ENCODE measurements at places on chromosomes 2 and 18.

DNA sequence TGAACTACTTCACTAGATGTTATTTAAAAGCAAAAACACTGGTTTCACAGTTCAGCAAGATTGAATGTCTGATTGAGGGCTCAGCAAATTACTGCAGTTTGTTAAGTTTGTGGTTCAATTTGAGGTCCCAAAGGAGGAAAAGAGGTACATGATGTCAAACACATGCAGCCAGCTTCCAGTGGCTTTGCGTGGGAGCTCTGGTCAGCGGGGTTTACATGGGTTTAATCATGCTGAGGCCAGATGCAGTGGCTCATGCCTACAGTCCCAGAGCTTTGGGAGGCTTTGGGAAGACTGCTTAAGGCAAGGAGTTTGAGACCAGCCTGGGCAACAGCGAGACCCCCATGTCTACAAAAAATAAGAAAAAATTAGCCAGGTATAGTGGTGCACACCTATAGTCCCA is 111.5 kb downstream of the MAPK4 start:
- no peak for DNase-seq

DNA sequence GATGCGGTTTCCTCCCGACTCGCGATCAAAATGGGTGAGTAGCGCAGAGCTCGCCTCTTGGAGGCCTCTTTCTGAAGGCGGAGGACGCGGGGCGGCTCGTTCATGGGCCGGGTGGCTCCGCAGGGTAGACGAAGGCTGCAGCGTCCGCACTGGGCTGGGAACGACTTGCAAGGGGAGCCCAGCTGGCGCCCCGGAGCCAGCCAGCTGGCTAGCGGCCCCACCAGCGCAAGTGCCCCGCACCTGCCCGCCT is 328 bp upstream of the PASK start:
- DNase-seq = no peak

- DNase-seq = no peak
Measured at GRCh38 chr2:229419158-229419557, 148.1 kb upstream of the PID1 start.

DNA sequence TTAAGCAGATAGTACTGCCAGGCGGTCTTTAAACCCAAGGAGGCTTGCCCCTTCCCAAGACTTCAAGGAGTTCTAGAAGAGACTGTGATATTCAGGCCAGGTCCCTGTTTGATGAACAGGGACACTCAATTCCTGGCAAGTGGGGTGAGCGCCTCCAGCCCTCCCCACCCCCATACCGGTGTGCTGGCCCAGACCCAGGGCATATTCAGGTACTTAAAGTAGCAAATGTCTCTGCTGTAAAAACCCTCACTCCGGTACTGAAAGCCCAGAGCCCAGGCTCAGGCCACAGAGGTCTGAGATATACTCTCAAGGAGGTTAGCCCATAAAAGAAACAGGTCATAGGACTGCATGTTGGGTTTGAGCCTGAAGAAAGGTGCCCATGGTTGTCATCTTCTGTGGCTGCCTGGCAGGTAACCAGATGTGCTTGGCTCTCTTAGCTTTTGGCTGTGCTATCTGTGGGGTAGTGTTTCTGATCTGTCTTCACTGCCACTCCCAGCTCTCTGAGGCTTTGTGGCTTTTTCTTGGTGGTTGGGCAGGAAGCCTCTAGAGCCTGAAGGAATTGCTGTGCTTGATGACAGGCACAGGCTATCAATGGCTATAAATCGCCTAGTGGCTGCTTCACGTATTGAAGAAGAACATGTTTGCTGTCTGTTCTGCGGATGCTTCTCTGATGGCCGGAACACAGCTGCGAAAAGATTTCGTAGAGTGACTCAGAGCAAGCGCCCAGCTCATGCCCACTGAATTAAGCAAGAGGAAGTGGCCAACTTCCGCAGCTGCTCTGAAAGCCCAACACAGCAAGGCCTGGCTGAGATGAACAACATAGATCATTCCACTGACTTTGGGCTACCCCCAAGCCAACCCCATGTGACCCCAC is 63.3 kb upstream of the ALPP start:
- DNase-seq = peak; percentile 44

- DNase-seq = no peak
Measured at GRCh38 chr18:65631766-65632165, 119.0 kb upstream of the CDH7 start.

- no peak for DNase-seq
Measured at GRCh38 chr2:17608251-17608650, 67.8 kb downstream of the VSNL1 start.

GRCh38 chr2:161486111-161486510 is 70.0 kb downstream of the TBR1 start:
- DNase-seq = no peak

DNA sequence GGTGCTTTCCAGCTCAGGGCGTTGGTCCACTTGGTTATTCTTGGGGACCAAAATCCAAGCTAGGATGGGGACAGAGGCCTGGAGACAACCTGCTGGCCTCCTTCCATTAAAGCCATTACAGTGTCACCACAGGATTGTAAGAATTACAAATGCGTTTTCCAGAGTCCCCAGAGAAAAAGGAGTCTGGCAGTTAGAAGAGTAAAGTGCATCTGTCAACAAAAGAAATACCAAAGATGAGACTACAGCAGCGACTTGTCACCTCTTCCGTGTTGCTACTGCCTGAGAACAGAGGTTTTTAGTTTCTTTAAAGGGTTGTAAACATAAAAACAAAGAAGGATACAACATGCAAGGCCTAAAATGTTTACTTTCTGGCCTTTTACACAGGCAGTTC is 235.7 kb downstream of the AGAP1 start:
- no peak for DNase-seq

- DNase-seq = no peak
Measured at GRCh38 chr2:148935791-148936190, 60.8 kb downstream of the KIF5C start.

DNA sequence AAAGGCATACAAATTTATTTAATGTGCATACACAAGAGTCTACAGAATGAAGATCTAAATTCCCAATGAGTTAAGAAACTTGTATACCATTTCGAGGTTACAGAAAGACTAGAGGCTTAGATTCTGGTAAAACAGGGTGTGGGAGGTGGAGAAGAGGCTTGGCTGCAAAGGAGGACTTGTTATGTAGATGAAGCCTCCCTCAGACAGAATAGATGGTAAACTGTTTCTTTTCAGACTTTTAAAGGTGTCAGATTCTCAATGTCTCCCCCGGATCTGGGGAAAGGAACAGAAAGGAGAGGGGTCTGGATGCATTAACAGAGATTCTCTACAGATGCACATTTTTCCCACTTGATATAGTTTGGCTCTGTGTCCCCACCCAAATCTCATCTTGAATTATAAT is 126.0 kb downstream of the ST6GAL2 start:
- no peak for DNase-seq

All from stimulated activated CD4-positive, alpha-beta T cell treated with anti-CD3 and anti-CD28 coated beads, Interleukin-4, amount 100 ng/mL, for 48 hours (primary cell).